Left renal pelvis (tissue), 4 donors: ENCODE measurements at places on chromosomes 3 and 15.

- DNase-seq, result no peak
Observed at GRCh38 chr3:14137004-14137403, 12.2 kb downstream of the TMEM43 start.

DNA sequence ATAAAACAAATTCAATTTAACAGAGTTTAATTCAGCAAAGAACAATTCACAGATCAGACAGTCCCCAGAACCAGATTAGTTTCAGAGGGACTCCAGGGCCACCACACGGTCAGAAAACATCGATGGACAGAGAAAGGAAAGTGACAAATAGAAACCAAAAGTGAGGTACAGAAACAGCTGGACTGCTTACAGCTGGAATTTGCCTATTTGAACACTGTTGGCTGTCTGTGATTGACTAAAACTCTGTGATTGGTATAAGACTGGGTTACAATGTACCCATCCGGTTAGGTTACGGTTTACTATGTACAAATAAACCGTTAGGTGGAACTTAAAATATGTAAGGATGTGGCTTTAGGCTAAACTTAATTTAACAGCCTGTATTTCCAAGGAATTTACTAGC lies 30.3 kb downstream of the MOBP start:
- no peak for DNase-seq

GRCh38 chr3:57961177-57961827 lies 46.9 kb upstream of the FLNB start:
- DNase-seq, result no peak

DNA sequence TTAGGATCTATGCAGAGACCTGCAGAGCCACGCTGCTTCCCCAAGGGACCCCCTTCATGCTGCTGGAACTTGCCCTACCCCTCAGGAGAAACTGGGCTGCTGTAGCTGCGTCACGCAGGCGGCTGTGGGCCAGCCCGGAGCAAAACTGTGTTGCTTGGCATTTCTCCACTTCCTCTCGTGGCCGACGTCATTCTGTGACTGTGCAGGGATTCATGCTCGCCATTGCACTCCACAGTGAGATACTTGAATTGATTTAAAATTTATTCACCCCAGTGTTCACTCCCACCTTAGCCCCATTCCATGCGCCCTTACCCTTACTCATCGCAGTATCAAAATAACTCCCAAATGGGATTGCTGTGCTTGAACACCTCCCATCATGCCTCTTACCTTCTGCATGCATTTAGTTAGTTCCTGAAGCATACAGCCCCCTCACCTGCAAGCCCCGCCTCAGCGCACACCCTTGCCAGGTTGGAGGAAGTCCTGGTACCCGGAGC lies 45.7 kb downstream of the TMEM44 start:
- no peak for DNase-seq

GRCh38 chr3:192825657-192826200 lies 91.9 kb downstream of the MB21D2 start:
- no peak for DNase-seq

DNA sequence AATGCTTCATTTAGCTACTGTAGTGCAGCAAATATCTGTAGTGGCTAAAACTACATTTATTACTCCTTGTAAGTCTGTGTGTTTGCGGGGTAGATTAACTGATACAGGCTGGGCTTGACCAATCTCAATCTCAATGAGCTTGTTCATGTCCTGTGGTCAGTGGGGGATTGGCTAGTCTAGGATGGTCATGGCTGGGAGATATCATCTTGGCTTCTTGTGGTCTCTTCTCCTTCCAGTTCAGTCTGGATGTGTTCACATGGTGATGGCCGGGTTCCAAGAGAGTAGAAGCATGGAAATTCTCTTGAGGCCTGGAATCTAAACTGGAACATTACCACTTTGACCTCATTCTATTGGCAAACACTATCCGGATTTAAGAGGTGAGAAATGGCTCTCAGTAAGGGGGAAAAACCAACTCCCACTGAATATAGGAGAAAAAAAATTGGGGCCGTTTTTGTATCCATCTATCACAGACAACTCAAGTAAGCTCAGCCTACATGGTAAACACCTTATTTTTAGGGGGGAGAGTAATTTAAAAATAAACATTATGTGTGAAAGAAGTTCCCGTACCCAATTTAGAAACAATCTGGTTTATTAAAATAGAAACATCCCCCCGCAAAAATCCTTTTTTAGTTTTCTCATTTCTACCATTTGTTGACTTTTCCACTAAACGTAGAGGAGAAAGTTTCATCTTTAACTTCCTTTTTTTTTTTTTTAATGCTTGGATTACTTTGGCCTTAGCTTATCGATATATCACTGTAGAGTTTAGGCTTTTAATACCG lies 284.9 kb upstream of the TBC1D5 start:
- DNase-seq, result no peak

DNA sequence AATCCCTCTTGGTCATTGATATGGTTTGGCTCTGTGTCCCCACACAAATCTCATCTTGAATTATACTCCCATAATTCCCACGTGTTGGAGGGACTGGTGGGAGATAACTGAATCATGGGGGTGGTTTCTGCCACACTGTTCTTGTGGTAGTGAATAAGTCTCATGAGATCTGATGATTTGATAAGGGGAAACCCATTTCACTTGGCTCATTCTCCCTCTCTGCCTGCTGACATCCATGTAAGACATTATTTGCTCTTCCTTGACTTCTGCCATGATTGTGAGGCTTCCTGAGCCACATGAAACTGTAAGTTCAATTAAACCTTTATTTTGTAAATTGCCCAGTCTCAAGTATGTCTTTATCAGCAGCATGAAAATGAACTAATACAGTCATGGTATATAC lies 106.9 kb upstream of the UBP1 start:
- no peak for DNase-seq

GRCh38 chr3:197942956-197943556 lies 6.9 kb upstream of the RPL35A start:
- no peak for DNase-seq

GRCh38 chr3:39978308-39978707 lies 168.9 kb downstream of the MYRIP start:
- DNase-seq, result no peak

DNA sequence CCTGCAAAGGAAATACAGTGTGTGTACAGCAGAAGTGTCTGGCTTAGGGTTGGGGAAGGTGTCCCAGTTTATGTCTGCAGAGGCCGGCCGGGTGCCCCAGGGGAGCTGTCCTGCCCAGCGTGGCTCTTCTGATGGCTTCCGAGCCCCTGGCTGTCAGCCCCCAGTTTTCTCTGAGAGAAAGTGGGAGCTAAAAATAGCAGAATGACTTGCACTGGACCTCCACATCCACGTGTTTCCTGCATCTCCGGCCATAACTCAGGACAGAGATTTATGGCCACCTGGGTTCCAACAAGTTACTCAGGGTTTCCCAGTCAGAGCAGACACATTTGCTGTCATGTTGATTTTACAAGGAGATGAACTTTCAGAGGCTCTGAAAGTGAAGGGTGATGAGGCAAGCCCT lies 192.0 kb downstream of the ATP10A start:
- peak; percentile 60 for DNase-seq

- DNase-seq, result no peak
Observed at GRCh38 chr3:66692042-66692765, 191.4 kb upstream of the LRIG1 start.

DNA sequence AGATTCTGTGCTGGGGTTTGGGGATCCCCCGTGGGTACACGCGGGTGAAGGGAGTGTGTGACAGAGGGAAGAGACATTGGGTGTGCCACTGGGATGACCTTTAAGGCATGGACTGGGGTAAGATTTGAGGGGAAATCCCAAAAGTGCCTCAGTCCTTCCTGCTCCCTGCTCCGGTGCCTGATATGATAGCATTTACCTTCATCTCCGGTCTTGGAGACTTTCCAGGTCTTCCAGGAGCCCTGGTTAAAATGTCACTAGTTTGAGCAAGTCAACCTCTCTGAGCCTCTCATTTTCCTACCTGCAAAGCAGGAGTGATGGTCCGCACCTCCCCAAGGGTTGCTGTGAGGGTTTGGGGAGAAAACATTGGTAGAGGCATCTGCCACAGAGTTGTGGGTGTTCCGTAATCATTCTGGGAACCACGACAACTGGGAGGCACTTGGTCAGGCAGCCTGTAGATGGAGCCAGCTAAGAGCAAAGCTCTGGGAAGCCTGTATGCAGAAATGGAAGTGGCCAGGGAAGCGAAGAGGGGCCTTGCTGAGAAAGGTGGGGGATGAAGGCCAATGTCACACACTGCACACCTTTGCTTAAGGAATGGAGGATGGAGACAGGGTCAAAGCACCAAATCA lies 33.9 kb upstream of the KIF23 start:
- no peak for DNase-seq

- no peak for DNase-seq
Observed at GRCh38 chr15:96121086-96121920, 209.2 kb upstream of the NR2F2 start.

GRCh38 chr15:54789376-54789775 lies 407.4 kb downstream of the RSL24D1 start:
- no peak for DNase-seq

DNA sequence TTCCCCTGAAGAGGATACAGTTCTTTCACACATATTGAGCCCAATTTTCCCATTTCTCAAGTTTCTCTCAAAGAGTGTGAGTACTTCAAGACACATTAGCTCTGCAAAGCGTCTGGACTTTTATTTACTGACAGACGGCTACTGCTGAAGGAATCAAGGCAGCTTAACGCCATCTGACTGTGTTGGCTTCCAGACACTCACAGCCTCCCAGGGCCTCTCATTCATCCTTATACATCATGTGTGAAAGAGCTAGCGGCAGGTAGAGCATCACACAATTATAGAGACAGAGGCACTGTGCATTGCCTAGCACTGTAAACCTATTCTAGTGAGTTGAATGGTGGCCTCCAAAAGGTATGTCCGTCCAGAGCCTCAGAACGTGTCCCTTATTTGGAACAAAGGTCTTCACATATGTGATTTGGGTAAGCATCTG lies 284.1 kb upstream of the STT3B start:
- DNase-seq, result no peak

- DNase-seq, result no peak
Observed at GRCh38 chr3:188267790-188268335, 113.9 kb downstream of the LPP start.

DNA sequence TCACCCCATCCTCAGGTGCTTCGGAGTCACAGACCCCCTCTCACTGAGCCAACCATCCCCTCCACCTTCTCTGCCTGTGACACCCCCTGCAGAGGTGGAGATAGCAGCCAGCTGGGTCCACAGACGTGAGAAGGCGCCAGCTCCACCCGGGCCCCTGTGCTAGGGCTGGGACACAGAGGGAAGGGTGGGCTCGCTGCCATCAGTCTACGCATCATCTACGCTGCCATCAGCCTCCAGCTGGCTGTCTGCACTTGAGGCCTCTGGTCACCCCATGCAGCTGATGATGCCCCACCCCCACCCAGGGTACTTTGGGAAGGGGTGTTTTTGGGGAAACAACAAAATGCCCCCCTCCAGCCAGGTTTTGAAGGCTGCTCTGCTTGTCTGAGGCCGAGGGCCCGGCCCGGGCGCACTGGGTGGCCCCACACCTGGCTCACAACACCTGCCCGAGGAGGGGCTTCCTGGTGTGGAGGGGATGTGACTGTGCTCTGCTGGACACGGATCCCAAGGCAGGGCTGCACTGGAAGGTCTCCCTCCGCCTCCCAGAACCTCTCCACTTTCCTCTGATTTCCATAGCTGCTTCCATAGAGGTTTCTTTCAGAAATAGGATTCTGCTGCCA lies 163.4 kb upstream of the IQSEC1 start:
- no peak for DNase-seq

DNA sequence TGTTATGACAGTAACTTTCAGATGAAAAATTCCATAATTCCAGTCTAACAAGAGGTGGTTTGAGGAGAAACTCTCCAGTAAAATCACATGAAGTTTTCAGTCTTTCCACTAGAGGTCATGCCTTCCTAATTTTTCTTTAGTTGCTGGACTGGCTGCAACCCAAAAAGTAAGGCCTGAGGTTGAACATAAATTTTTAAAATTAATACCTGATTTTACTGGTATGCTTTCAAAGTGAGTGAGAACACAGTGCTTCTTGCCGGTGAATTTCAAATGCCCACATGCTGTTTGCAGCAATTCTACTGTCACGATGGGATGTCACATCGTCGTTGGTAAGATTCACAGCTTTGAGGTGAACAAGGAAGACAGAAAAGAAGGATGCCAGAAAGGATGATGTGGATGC lies 89.0 kb upstream of the FGF12 start:
- no peak for DNase-seq

DNA sequence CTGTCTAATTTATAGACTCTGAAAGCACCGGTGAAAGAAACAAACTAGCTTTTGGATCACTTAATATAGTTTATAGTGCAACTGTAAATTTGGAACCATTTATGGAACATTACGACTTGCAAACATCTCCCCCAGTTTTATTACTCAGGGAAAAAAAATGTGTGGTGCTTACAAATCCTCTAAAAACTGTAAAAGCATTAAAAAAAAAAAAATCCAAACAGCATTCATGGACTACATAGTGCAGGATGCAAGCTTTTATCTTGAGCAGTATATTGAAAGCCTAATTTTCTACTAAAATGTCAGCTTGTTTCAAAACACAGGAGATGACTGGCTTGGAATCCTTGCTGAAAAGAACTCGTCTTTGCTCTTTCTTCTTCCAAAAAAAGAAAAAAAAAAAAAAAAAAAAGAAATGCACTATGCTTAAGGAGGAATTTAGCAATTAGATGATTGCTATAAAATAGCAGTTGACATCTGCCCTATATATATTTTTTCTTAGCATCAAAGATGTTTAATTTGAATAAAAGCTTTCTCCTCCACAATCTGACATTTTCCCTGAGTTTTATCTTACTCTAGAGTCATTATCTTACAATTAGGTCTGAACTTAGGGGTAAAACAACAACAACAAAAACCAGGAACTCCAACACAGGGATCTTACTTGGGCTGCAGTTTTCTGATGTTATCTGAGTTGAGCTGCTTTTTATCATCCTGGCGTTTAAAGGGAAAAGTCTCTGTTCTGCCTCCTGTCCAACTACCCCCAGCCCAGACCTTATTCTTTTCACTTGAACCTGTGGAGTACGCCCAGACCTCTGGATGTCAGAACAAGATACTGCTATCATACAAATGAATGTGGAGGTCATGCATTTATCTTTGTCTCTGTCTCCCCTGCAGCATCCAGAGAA lies 62.6 kb upstream of the PDZRN3 start:
- DNase-seq, result no peak

- DNase-seq, result no peak
Observed at GRCh38 chr15:75659928-75660645, 12.4 kb downstream of the SNX33 start.

DNA sequence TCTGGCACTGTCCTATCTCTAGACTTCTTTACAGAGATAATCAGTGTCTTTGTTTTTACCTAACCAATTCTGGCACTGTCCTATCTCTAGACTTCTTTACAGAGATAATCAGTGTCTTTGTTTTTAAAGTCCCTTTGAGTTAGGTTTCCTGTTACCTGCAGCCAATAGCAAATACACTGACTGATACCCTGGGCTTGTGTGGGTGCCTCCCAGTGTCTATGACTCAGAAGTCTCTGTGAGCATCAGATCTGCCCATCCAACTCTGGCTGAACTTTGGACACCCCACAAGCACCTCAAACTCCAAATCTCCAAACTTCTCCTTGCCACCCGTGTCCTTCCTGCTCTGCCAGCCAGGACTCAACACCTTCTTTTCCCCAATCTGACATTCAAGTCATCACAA lies 30.4 kb downstream of the SLC41A3 start:
- no peak for DNase-seq

- no peak for DNase-seq
Observed at GRCh38 chr15:78047761-78048627, 29.5 kb downstream of the TBC1D2B start.
